Fibroblast of the aortic adventitia (primary cell): ENCODE measurements at places on chromosomes 6 and 20.
A peak's percentile ranks its signal among the peaks of the same experiment; 100 is the strongest.

DNA sequence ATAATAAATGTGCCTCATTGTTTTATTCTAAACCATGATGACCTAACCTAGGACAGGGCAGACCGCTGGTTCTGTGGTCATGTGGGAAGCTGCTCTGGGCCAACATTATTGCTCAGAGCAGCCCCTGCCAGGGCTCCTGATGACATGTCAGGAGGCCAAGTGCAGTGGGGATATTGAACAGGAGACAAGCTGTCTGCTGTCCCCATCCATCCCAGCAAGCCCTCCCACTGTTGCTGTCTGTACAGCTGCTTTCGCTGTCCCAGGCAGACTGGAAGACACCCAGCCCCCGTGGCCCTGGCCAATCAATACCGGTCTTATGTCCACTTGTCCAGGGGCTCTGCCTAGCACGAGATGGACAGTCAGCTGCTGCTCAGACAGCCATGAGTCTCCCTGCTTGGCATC, 43.2 kb upstream of the FNDC1 start:
- no peak for DNase-seq

DNA sequence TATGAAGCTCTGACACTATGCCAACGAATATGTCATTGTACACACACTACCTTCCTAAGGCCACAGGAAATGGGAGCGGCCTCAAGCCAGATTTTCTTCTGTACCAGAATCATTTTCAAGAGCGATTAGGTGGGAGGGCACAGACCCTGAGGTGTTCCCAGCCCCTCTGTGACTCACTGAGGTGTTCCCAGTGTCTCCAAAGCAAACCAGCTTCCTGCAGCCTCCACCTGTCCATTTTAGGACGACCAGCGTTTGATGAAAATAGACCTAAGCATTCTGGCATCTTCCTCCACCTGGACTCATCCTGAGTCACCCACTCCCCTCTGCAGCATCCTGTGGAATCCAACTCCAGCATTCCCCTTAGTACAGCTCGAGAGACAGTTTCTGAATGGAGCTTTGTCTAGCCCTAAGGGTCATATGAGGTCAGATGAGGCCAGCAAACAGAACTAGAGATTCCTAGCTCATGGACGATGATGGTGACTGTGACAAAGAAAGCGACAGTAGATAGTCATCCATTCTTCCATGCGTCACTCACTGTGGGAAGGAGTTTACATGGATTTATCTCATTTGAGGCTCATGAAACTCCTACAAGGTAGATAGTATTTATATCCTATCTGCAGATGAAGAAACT, 203.4 kb downstream of the PTPRT start:
- no peak for DNase-seq

- DNase-seq = no peak
These were observed 98.4 kb upstream of the DUSP22 start for GRCh38 chr6:193773-194310.

DNA sequence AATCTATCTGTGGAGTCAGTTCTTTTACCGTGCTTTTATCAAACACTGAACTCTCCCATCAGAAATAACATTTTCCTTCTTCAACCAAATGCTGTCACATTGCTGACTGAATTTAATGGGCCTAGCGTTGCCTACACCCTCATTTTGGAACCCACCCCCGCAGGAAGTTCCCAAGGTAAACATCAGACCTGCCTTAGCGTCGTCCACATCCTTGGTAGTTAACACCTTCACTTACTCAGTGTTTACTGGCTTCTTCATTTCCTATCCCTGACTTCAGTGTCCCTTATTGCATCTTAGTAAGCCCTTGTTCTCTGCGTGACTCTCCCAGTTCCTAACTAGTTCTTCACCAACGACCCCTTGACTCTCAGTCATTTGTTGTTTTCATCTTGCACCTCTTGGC, 491.4 kb upstream of the SOX4 start:
- no peak for DNase-seq

DNA sequence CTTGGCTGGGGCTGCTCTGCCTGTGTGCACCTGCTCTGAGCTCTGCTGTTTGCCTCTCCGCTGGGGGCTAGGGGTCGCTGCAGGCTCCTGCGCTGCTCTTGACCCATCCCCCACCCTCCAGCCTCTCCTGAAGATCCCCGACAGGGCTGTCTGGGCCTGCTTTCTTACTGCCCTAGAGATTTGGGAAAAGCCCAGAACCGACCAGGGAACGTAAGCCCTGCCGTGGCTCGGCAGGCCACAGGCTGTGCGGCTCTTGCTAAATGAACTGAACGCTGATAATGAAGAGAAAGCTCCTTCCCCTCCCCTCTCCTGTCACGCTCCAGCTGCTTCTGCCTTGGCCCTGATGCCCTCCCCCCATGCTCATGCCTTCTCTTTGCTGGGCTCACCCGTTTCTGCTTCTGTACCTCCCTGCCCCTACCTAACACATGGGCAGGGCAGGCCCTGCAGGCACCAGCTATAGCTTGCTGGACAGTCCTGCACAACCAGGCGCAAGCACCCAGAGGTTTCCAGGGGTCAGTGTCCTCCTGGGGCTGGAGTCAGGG, 32.0 kb upstream of the PCMTD2 start:
- DNase-seq = peak; percentile 9

DNA sequence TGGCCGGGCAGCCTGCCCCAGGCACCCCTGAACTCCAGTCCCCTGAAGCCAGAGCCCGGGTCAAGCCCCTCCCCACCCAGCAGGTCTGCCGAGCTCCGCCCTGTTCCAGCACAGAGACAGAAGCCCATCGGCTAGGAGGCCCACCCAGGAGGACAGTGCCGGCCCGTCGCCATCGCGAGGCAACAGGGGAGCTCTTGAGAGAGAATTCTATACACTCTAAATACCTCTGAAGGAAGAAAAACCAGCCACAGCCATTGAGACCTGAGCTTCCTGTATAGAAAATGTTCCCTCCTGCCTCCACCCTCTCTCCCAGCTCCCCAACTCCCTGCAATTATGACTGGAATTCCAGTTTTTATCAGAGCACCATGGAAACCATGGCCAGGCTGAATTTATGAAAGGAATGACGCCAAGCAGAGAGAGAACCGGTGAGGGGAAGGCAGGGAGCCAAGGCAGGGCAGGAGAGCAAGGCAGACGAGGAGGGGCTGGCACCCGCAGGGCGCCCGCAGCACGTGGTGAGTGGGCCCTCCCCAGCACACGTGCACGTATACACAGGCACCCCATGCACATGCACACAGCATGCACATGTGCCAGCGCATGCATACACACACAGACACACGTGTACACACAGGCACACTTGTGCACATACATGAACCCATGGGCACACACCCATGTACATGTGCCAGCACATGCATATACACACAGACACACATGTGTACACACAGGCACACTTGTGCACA, 27.6 kb upstream of the MRGBP start:
- DNase-seq = peak; percentile 84

- no peak for DNase-seq
These were observed 521.1 kb downstream of the TFAP2B start for GRCh38 chr6:51339728-51340127.

DNA sequence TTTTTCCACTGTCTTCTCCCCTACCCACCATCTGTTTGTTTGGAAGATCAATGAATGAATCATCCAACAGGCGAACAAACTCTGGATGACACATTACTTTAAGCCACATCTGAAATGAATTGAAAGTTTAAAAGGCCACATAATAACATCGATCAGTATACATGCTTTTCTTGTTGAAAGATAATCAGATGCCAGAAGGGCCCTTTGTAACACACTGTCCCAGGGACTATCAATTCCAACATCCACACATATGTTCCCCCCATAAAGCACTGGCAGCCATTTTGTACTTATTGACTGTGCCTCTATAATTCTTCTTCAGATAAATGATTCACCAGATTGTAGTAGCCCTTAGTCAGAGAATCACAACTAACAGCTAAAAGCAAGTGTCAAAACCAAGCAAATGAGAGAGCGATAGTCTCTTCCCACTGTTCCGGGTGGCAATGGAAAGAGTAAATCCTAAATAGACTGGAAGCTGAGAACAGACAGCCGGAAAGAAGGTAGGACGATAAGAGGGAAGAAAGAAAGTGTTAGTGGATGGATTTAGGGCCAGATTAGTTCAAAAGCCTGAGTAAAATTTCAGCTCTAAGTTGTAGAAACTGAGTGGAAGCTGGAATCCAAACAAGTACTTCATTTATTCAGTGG, 184.9 kb upstream of the TENT5A start:
- peak; percentile 51 for DNase-seq

DNA sequence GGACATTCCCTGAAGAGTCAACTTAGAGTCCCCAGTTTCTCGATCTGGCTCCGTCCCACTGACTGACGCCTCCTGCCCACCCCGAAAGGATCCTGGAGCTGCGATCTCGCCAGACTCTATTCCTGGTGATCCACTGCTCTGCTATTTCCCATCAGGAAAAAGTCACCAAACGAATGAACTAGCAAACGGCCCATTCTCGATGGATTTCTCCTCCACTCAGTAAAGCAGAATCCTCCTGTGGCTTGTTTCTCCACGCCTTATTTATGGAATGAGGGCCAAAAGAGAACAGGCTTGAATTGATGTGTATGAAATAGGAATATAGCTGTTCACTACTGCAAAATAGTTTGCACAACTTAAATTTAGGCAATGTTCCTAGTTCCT, 5.4 kb downstream of the NKX2-4 start:
- DNase-seq = no peak

GRCh38 chr6:44708208-44708607, 320.7 kb downstream of the CDC5L start:
- DNase-seq = no peak

DNA sequence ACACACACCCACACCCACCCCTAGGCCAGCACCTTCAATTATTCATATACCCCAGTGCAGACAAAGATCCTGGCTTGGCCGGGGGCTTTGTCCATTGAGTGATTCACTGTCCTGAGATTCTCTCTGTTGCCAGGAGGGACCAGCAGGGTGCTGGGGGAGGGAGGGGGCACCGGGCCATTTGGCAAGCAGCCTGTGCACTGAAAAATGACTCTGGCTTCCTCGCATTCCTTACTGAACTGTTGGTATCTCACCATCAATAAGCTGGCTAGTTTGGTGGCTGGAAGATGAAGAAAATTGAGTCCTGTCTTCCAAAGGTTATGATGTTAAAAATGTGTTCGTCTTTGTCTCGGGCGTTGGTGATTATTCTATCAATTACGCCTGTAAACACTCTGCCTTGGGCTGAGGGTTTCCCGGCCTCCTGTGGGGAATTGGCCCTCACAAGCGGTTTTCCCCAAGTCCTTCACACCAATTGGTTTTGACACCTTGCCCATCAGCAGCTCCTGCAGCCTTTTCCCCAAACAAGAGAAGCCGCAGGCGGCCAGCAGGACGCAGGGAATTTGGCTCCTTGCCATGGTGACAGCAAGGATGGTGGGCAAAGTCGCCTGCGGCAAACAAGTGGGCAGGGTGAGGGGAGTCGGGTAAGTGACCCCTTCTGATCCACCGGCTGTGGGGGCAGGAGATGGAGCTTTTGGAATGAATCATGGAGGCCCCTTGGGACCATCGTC, 4.9 kb downstream of the VSTM2L start:
- DNase-seq = peak; percentile 78

DNA sequence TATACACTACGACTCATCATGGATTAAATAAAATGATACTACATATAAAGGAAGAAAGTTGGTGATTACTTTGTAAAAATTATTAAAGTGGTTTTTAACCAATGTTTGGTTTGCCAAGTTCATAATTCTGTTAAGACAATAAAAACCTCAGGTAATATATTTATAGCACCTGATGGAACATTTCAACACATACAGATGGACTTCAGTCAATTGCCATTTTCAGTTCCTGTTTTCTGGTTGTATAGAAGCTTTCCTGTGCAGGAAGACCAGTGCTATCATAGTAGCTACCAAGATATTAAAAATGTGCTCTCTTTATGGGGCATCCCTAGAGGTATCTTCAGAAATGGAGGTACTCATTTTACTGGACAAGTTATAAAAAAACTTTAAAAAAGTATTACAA, 1686.4 kb downstream of the GRIK2 start:
- no peak for DNase-seq

DNA sequence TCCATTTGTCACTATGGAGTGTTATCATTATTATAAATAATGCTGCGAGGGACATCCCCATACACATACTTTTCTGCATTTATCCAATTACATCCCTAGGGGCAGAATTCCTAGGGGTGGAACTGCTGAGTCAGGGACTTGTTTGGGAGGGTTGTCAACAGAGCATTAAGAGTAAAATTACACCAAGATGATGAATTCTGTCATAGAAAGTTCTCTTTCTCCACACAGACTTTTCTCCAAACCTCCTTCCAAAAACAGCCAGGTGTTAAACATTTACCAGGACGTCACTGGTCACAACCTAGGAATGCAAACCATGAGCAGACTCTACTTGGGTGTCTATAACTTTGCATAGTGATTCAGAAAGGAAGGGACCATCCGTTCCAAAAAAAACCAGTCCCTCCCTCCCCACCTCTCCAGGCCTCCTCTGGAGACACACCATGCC, 95.5 kb downstream of the PRND start:
- DNase-seq = peak; percentile 55

DNA sequence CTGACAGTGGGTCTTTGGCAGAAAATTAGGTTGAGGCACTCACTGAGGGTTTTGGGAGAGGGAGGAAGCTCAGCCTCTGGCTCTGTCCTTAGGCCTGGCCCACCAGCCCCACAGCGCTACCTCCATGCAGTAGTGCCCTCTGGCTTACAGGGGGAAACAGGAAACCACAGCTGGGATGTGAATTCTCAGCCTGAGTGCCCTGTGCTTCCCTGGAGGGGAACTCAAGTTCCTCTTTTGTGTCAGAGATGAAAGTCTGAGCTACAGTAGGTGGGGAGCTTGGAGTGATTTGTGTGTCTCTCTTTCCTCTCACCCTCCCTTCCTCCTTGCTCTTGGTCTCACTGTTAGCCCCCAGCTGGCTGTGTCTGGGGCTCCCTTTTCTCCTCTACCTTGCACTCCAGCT, 48.2 kb upstream of the BLCAP start:
- no peak for DNase-seq

DNA sequence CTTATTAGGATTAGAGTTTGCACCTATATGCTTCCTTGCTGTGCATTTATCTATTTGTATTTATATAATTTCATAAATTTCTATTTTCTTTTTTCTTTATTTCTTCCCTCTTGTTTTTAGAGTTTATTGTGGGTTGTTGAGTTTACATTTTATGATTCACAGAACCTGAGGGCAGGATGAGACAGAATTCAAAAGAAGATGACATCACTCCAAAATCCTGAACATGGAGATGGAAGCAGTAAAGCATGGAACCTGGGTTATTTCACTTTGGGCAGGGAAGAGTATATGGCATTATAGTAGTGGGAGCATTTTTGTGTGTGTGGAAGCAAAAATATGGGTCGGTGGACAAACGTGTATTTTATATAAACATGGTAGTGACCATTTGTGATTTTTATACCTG, 157.5 kb downstream of the RFX6 start:
- DNase-seq = no peak
